ENCODE measurements at places on chromosomes 1 and 21.

DNA sequence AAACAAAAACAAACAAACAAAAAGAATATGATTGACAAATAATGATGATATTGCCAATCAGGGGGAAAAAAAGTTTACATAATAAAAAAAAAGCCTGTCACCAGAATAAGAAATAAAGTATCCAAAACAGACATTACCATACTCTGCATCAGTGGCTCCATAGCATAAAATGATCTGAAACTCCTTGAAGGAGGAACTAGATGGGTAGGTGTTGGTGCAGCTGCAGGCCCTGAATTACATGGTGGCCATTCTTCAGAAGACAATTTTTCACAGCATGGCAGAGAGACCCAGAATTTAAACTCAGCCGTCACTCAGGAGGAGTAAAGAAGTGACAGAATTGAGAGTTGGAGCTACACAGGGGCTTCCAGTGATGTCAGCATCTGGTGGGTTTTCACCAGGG lies 60.2 kb downstream of the GLUL start:
- DNase-seq: no peak

GRCh38 chr1:93078638-93078985 lies 471 bp upstream of the MTF2 start:
- DNase-seq: no peak

DNA sequence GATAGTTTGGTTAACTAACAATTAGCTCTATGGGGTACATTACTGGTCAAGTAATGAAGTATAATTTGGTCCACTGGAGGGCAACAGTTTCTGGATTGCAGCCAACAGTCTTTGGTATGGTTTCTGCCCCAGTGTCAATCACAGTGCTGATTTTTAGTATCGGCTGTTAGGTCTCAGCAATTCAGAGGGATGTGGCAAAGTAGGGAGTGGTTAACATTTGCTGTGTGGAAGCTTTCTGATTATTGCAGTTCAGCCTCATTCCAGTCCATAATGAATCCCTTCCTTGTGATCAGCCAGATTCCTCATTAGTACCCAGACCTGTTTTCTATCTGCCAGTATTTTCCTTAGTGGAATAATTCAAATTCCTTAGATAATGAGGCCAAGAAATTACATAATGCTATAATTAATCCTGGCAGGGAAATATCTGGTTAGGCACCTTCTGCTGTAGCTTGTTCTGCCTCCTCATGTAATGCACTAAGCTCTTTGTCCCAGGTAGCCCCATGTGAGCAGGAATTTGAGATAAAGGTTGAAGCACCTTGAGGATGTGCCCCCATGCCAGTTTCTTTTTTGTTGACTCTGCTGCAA lies 14.0 kb downstream of the F3 start:
- no peak for DNase-seq

DNA sequence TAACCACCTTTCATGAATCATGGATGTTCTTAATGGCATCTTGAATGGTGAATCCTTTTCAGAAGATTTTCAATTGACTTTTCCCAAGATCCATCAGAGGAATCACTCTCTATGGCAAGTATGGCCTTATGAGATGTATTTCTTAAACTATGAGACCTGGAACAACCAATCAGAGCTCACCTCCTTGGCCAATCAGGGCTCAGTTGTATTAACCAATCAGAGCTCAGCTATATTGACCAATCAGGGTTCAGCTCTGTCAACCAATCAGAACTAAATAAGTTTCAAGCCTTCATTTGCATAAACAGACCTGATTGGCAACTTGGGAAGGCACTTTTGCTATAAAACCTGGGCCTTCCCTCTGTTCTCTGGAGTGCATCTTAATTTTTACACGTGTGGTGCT lies 13.6 kb upstream of the FAM3B start:
- no peak for DNase-seq

GRCh38 chr1:177053648-177054047 lies 110.9 kb downstream of the ASTN1 start:
- no peak for DNase-seq

DNA sequence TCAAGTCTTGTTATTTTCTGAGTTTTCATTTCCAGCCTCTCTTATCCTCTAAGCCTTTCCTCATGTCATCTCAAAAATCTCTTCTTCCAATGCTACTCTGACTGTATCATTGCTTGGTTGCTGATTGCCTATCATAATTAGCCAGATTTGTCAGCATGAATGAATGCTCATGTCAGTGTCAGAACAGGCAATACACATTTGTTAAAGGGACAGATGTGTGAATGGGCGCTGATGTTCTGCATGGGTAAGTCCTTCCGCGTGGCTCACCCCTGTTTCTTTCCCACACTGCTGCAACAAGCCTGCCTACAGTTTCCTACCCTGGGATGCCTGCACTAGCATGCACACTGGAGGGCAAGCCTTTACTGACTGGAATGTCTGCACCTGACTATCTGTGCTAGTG lies 100.6 kb downstream of the RHOU start:
- DNase-seq: no peak

GRCh38 chr1:112061901-112062320 lies 72.4 kb upstream of the KCND3 start:
- DNase-seq: no peak

GRCh38 chr1:47631411-47631995 lies 193.7 kb downstream of the FOXD2 start:
- DNase-seq: no peak

- no peak for DNase-seq
Measured at GRCh38 chr1:100321506-100321905, 30.8 kb upstream of the CDC14A start.

- DNase-seq: no peak
Measured at GRCh38 chr1:230868736-230869385, 540 bp upstream of the C1orf198 start.

- no peak for DNase-seq
Measured at GRCh38 chr1:188499690-188500089, 1670.9 kb downstream of the PLA2G4A start.

DNA sequence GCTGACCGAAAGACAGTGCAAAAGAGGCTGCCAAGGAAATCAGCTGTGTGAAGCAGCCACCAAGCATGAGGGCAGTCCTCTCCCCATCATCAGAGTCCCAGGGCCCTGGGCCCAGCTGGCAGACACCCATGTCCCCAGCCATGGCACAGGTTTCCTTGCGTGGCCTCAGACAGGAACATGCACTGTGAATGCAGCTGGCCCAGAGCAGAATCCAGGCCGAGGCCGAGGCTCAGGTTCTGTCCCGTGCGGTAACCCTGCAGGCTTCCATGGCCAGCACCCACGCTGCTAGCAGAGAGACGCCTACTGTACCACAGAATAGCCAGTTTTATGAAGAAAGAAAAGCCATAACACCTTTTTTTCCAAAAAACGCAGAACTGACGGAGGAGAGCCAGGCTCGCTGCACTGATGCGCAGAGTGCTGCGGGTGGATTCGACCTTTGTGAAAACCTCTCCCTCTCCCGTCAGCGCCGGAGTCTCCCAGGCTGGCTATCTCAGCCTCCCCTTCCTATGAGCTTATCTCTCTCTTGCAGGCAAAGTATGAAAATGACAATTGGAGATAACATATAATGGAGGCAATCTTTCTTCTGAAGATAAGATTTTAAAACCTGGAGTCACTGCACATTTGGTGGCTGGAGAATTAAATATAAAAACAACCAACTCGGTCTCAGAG lies 106.6 kb downstream of the NPHP4 start:
- DNase-seq: no peak

All from stimulated activated CD4-positive, alpha-beta T cell treated with anti-CD3 and anti-CD28 coated beads, Interleukin-4, amount 100 ng/mL, for 4 hours (primary cell).